RPMI7951 (cell line): ENCODE measurements at places on chromosomes 16 and 17. TPM values are rescaled to one million over a fixed set of nuclear protein-coding genes. Genes with fewer than 3 reads are reported as not detected.

Gene ENKD1
- 13.6 and 14.8 TPM in 2 replicates for total RNA-seq

GRCh38 chr16:66996324-66996982 lies 8.1 kb downstream of the CES4A start:
- DNase-seq = peak; percentile 36

DNA sequence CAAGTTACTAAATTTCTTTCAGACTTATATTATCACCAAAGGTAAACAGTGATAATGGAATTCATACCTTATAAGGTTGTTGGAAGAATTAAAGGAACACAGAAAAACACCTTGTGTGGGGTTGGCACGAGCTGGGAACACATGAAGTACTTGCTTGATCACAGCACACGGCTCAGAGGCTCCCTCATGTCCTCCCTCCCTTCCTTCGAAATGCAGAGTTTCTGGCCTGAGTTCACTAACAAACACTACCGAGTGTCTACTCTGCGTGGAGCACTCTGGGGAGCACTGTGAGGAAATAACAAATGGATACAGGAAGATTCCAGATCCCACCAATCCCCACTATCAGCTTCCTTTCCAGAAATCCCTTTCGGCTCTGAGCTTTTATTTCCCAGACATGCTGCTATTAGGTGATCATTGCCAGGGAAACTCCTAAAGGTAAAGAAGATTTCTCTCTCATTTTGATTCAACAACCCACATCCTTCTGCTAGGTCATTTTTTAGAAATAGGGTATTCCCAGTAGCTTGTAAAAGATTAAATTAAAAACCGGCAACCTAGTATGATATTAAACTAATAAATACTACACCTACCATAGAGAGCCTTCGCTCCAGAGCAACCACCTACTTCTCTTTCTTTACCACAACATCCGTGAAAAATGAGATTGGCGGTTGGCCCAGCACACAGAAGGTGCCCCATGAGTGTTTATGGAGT lies 6.1 kb upstream of the HNF1B start:
- no peak for DNase-seq

Gene VMO1
- total RNA-seq = 0.96 and 1.3 TPM in 2 replicates

GRCh38 chr17:7888184-7888920 lies at the start of gene CHD3:
TSS of gene CHD3 (plus strand) at chr17:7888789. CDS start at chr17:7889001, 212 bp downstream.
- peak; percentile 9 for DNase-seq

DNA sequence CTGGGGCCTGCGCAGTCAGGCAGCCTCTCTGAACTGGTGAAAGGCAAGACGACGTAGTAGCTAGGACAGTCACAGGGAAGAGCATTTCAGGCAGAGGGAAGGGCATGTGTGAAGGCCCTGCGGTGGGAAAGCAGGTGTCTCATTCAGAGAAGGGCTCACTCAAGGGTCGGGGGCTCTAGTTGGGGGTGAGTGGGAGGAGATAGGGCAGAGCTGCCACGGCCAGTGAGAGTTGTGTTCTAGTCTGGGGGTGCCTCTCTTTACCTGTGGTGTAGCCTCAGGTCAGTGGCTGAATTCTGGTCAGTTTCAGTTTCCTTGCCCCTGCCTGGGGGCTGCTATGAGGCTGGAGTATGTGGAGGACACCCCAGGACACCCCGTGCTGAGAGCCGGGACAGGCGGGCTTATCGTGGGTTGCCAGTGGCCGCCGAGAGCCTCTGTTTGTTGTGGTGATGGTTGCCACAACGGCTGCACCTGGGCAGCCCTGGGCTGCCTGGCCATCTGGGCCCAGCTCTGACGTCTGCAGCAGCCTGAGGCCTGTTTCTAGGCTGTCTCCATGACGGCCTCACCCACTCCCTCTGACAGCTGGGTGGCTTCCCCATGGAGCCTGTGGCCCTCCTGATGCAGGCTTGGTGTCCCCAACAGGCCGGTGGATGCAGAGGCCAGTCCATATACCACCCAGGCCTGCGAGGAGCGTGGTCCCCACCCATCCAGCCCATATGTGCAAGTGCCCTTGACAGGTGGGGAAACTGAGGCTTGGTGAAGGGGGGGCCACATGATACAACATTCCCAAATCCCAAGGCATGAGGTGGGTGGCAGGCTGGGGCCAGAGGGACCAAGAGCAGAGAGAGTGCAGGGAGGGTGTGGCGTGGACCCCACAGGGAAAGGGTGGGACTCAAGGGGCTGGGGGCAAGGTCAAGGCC lies 10.8 kb downstream of the MAP2K3 start:
- DNase-seq = peak; percentile 75

DNA sequence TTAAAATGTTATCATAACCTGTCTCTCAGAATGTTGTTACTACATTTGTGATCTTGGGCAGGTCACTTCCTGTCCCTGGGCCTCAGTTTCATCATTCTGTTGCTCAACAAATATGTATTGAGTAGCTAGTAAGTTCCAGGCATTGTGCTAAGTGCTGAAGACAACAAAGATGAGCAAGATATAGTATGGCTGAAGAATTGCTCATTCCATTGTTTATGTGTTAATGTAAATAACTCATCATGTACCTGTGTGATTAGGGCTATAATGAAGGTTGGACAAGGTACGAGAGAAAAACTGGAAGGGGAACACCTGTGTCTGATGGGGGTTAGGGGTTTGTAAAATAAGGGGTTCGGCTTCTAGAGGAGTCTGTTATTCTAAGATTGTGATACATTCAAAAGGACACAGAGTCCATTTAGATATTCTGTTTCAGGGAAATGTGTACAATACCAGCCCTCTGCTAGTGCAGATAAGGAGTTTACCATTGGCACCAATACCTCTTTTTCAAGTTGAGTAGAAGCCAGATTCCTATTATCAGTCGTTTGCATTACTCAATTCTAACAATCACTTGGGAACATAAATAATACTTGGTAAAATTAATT lies 20.0 kb downstream of the TUBG1 start:
- DNase-seq = no peak

Gene PRR11
- 31.3 and 32.7 TPM in 2 replicates for total RNA-seq

DNA sequence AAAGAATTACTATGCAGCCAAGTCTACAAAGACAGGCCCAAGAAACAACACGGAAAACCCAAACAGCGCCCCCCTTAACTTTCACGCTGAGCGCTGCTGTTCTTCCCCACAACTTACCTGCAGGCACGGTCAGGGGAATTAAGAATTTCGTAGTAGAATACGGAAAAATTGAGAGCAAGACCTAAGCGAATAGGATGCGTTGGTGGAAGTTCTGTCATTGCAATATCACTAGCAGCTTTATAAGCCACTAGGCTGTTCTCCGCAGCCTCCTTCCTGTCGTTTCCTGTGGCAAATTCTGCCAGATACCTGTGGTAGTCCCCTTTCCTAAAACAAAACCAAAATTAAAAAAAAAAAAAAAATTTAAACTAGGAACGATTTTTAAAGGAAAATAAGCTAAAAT lies 39.0 kb downstream of the YWHAE start:
- DNase-seq = no peak

DNA sequence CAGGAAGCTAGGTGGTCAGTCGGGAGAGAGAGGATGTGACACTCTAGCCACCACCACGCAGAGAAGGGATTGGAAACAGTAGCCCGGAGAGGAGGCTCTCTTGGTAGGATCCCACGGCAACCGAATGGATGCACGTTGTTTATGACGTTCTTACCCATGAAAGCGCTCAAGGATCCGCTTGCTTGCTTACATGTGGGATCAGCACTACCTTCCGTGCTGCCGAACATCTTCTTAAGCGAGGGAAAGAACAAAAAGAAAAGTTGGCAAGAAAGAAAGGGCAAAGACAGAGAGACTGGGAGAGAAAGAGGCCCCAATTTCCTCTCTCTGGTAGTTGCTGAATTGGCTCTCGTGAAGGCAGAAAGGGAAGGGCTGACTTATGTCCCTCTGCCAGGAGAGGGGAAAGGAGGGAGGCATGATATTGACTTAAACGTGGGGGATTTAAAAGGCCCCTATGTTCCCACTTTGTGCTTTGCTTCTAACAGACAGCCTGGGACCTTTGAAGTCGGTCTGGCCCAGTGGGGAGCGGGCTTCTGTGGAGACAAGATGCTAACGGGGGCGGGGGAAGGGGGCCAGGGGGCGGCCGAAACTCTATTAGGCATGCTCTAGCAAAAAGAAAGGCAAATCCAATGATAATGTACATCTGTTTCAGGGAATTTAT lies 35.4 kb downstream of the SNX20 start:
- no peak for DNase-seq

DNA sequence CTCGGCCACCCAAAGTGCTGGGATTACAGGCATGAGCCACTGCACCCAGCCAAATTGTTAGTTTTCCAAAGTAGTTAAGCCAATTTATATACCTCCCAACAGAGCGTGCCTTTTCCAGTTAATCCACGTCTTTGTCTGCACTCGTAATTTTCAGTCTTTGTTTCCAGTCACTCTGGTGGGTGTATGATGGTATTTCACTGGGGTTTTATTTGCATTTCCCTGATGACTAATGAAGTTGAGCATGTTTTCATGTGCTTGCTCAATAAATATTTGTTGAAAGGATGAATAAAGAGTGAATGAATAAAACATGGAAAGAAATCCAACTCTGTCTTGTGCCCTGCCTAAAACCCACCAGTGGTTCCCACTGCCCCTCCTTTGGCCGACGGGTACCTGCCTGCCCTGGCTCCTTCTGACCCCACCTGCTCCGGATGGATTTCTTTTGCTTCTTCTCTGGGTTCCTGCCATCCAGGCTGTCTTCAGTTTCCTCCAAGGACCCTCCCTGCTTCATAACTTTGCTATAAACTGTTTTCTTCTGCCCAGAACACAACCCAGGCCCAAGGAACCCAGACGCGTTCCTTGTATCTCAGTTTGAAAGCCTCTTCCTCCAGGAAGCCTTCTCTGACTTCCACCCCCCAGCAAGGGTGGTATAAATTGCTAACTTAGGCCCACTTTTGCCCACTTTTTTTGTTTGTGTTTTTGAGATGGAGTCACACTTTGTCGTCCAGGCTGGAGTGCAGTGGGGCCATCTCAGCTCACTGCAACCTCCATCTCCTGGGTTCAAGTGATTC lies 3.0 kb upstream of the ABCC1 start:
- DNase-seq = peak; percentile 25

Gene TBC1D16
- 8.9 and 10.7 TPM in 2 replicates for total RNA-seq

- DNase-seq = no peak
Measured at GRCh38 chr16:7315813-7316212, 16.8 kb upstream of the RBFOX1 start.

GRCh38 chr16:56257666-56258342 lies 66.5 kb downstream of the GNAO1 start:
- no peak for DNase-seq

DNA sequence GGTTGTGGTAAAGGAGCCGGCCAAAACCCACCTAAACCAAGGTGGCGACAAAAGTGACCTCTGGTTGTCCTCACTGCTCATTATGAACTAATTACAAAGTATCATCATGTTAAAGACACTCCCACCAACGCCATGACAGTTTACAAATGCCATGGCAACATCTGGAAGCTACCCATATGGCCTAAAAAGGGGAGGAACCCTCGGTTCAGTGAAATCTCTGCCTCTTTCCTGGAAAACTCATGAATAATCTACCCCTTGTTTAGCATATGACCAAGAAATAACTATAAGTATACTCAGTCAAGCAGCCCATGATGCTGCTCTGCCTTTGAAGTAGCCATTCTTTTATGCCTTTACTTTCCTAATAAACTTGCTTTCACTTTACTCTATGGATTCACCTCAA lies 72.2 kb downstream of the CYLD start:
- no peak for DNase-seq

- DNase-seq = peak; percentile 62
Measured at GRCh38 chr17:42521036-42521435, 15.0 kb upstream of the NAGLU start.

DNA sequence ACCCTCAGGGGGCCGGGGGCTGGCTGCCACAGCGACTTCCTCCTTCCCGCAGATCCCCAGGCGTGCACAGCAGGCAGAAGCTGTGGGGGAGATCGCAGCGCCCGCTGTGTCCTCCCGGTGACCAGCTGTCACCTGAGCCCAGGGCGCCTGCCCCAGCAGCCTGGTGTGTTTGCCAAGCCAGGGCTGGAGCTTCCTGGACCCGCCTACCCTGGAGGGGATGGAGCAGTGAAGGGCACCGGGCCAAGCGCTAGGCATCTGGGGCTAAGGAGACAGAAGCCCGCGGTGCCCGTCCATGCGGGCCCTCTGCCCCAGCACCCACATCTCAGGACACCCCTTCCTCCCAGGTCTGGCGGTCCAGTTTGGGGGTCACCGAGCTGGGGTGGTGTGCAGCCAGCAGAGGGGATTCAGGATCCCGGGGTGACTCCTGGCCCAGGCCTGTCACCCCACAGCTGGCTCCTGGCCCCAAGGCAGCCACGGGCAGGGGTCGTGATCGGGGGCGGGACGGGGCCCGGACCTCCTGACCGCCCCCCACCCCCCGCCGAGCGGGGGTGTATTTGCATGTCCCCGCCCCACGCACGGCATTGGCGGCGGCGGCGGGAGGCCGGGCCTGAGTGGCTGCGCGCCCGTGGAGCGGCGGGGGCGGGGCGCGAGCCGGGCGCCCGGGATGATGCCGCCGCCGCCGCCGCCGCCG lies at the start of gene RAB26:
RAB26 (plus strand) TSS at position 645 of the 691 bp plus-strand sequence. CDS start 159 bp downstream, outside the sequence.
- DNase-seq = peak; percentile 63

DNA sequence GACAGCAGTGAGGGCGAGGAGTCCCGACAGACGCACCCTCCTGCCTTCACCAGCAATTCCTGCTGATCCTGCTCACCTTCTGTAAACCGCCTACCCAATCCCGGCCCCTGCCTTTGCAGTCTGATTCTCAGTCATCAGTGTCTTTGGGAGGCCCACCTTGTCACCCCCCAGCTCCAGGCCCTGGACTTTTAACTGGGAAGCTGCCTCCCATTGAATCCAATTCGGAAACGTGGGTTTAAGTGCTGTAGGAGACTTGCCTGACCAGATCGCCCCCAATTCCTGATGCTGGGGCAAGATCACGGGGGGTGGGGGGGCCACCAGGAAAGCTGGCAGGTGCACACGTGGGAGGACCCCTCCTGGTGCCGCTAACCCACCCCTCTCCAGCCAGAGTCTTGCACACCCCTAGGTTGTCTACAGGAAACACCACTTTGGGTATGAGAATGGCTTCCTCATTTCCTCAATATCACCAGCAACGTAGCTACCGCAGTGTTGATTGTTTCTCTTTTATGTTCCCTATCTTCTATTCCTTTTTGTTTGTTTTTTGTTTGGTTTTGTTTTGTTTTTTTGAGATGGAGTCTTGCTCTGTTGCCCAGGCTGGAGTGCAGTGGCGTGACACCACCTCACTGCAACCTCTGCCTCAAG lies 46.6 kb upstream of the CMIP start:
- DNase-seq = no peak

Gene CEMP1
- not detected in 2 replicates for total RNA-seq

DNA sequence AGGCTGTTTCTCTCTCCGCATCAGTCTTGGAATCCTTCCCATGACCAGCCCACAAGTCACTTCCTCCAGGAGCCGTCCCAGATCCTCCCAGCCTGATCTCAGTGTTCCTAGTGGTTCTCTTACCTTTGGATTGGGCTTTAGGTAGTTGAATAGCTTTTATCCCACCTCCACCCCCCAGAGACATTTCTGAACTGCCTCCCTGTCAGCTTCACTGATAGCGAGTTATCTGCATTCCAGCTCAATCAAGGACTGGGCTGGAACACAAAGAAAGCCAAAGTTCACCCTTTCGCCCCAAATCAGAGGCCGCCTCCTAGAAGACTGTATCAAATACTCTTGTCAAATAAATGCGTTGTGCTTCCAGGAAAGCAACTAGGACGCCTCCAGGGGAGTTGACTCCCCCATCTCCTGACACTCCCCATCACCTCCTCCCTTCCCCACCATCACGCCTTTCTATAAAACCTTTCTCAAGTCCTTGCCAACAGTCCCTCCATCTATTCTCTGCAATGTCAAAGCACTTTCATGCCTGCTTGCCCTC lies 72.7 kb downstream of the TMEM132E start:
- DNase-seq = no peak

GRCh38 chr16:3192476-3193019 lies 4.5 kb downstream of the OR1F1 start:
- DNase-seq = peak; percentile 11

Gene RGS11
- not detected in 2 replicates for total RNA-seq
